Stimulated activated CD8-positive, alpha-beta memory T cell treated with anti-CD3 and anti-CD28 coated beads, Interleukin-4, amount 100 ng/mL, for 1 hour (primary cell): ENCODE measurements at places on chromosomes 12 and 14.

- no peak for DNase-seq
Measured at GRCh38 chr14:92521058-92521415, 7.5 kb downstream of the RIN3 start.

DNA sequence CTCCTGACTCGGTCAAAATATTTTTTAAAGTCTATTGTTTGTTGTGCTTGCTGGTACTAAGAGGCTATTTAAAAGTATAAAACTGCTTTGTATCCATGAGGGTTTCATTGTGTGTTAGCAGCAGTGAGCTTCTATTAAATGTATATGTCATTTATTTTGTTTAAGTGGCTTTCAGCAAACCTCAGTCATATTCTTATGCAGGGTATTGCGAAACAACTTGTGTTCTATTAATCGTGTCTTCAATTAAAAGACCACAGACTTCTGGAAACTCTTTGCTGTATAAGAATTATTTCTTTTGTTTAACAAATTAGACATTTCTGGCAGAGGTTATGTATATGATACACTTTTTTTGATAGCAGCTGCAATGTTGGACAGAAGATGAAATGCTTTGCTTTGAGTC is 6.5 kb downstream of the IAPP start:
- DNase-seq, result no peak

- no peak for DNase-seq
Measured at GRCh38 chr14:71589609-71590008, 342.6 kb upstream of the RGS6 start.

GRCh38 chr14:100524233-100524932 is 62.8 kb downstream of the BEGAIN start:
- no peak for DNase-seq

GRCh38 chr12:33438851-33439586 is 600 bp downstream of the SYT10 start:
- no peak for DNase-seq

GRCh38 chr14:83607682-83608081 is 1922.3 kb upstream of the FLRT2 start:
- DNase-seq, result no peak

GRCh38 chr12:75859868-75860267 is 171.7 kb downstream of the PHLDA1 start:
- DNase-seq, result no peak

DNA sequence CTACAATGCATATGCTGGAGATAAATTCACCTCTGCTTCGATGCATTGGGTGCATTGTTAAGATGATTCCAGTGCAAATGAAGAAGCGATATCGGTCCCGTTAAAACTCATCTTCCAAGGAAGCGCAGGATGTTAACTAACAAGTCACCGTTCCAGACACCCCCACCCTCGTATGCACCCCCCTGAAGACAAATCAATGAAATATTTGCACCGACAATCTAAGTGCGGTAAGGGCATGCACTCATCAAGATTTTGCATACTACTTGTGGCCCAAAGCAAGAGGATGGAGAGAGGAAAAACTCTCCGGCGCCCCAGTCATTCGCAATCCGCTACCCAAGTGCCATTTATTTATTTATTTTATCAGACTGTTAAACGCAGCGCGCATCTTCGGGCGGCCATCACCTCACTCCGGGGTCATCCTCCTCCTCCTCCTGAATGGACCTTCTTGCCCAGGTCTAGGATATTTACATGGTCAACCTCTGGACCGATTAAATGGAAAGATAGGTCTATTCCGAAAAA is 1.2 kb downstream of the NOVA1 start:
- no peak for DNase-seq

DNA sequence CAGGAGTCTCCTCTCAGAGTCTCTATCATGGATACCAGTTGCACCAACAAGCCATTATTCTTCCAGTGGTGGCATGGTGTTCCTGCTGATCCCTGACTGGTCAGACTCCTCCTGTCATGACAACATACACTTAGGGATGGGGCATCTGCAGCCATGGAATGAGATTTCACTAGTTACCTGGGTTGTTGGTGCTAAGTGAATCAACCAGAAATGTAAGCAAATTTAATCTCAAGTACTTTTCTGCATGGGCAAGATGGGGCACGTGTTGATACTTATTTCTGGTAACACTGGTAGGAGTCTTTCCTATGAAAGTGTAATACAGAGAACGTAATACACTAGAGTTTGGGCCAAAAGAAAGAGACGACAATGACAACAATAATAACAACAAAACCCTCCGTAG is 211.5 kb upstream of the FOXN3 start:
- no peak for DNase-seq

DNA sequence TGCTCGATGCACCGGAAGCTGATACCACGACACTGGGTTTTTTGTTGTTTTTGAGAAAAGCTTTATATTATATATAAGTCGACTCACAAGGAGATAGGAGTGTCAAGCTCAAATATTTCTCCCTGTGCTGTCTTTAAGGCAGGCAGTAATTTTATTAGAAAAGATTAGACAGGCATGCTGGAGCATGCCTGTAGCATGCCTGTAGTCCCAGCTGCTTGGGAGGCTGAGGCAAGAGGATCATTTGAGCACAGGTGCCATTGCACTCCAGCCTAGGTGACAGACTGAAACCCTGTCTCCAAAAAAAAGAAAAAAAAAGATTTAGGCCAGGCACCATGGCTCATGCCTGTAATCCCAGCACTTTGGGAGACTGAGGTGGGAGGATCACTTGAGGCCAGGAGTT is 51.8 kb downstream of the GNS start:
- DNase-seq, result no peak

DNA sequence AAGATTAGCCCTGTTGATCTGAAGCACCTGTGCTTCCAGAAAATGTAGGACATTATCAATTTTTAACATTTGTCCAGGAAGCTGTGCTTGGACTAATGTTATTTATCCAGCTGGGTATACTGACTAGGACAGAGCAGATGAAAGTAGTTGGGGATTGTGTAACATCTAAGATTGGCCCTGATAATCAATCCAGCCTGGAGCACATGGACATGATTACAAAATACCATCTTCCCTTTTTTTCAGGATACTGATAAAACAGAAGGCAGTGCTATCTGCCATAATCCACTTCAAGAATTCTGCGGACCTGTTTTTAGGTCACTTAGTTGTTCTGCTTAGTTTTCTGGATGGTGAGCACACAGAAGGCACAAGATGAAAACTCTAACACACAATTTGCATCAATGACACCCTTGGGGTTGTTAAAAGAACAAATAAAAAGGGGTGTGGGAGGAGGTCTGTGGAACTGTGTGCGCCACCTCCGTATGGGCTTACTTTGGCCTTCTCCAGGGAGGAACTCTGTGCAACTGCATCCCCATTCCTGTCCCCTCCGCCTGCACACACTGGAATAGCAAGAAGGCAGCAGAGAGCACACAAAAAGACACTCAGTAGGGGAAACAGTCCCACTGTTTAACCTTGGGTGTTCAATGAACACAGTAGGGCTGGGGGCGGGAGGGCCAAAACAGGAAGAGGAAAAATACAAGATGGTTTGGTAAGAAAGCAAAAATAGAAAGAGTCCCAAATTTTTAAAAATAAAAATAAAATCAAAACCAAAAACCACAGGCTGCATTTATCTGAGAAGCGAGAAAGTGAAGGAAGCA is 31.1 kb upstream of the DUSP6 start:
- no peak for DNase-seq

DNA sequence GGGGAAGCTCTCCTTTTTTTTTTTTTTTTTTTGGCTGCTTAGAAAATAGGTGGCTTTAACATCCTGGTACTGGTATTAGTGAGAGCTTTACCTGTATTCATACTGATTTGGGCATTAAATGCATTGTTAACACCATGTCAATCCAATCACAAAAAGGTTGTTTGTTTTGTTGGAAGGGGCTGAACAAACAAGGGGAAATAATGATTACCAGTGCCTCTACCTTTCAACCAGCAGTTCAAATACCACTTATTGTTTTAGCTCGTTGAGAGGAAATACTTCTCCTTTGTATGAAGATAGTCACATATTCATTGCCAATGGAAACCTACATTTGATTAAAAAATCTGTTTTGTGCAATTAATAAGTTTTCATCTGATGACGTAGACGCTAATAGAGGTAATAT is 72.9 kb downstream of the MIPOL1 start:
- no peak for DNase-seq

GRCh38 chr12:108609537-108610335 is 11.9 kb upstream of the TMEM119 start:
- no peak for DNase-seq

DNA sequence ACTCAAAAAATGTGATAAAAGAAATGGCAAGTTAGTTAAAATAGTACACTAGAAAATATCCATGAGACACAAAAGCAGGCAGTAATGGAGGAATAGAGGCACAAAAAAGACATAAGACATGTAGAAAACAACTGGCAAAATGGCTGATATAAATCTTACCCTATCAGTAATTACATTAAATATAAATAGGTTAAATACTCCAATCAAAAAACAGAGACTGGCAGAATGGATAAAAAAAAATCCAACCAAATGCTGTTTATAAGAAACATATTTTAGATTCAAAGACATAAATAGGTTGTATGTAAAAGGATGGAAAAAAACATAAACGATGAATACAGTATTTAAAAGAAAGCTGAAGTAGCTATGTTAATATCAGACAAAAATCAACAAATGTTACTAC is 15.3 kb upstream of the BATF start:
- DNase-seq, result no peak

DNA sequence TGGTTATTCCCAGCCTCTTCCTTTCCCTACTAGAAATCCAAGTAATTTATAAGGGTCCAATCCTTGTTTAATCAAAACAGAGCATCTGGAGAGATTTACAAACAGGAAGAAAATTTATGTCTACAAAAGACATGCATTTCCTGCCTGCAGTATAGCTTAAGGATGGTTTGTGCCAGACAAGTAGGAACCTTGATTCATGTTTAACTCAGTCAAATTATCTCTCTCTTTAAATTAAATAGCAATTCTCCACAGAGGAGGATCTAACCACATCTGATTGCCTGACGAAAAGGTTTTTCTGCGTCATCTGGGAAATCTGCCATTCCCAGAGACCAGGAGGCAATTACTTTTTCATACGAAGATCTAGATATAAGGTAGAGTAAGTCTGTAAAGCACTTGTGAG is 105.2 kb downstream of the ZFC3H1 start:
- DNase-seq, result no peak

- no peak for DNase-seq
Measured at GRCh38 chr12:52015532-52016041, 8.8 kb downstream of the TAMALIN start.

- no peak for DNase-seq
Measured at GRCh38 chr14:20499108-20499507, 6.2 kb upstream of the RNASE10 start.

- DNase-seq, result no peak
Measured at GRCh38 chr14:101350691-101351090, 210.6 kb upstream of the DIO3 start.

- DNase-seq, result no peak
Measured at GRCh38 chr12:103495469-103496456, at the start of gene C12orf42. TSS of gene C12orf42 (minus strand) at chr12:103495968. CDS start at chr12:103478426, 17,542 bp downstream.

GRCh38 chr14:44833376-44834060 is 128.2 kb downstream of the KLHL28 start:
- no peak for DNase-seq

- no peak for DNase-seq
Measured at GRCh38 chr14:69711881-69712560, 54.9 kb upstream of the SRSF5 start.

DNA sequence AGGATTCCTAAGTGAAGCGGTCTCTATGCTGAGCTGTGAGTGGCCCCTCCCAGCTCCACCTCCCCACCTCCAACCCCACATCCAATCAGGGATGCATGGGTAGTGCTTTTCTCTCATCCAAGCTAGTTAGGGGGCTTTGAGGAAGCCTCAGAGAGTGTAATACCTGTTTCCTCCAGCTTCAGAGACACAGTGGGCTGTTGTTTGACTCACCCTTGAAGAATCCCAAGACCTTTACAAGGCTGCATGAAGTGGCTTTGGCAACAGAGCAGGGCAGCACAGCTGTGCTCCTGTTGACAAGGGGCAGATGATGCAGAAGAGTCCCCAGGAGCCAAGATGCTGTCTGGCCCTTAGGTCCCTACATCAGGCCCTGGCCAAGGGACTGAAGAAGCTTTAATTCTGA is 27.1 kb upstream of the CLMN start:
- DNase-seq, result no peak

GRCh38 chr12:6135071-6135470 is 10.6 kb upstream of the VWF start:
- DNase-seq, result no peak
